ENCODE measurements at places on chromosomes 2 and 18.

DNA sequence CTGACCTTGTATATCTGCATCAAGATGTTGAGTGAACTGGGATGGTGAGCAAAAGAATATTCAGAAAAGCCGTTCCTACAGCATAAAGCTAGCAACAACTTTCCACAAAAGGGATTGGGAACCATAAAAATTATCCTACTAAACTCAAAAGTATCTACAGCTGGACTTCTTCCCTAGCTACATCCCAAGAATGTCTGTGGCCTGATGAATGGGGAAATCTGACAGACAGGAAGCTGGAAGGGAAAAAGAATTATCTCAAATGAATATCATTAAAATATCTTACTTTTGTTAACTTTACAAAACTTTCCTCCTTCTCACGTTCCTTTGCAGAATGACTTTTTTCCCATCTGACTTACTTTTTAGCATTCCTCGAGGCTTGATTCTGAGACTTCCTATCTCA lies 150.9 kb downstream of the PDE11A start:
- no peak for DNase-seq

- DNase-seq = no peak
Observed at GRCh38 chr2:1940679-1941078, 196.4 kb upstream of the PXDN start.

GRCh38 chr18:22455425-22456115 lies 37.9 kb upstream of the CTAGE1 start:
- no peak for DNase-seq

DNA sequence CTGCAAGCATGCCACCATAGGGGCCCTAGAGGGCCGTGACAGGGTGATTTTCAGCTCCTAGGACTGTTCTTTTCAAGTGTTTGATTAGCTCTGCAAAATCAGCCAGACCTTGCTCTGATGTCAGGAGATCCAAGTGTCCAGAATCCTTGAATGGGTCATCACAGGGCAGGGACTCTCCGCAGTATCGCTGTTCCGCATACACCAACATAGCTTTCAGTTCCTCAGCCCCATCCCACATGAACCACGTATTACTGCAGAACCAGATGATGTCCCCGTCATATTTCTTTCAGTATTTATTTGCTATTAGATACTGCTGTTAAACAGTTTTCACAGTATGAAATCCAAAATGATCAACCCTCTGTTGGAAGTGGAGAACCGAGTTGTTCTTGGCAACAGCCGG lies 46.6 kb upstream of the RFX8 start:
- DNase-seq = no peak

GRCh38 chr2:116719836-116720235 lies 1094.7 kb upstream of the DDX18 start:
- no peak for DNase-seq

GRCh38 chr18:46299465-46300008 lies 195.4 kb downstream of the HAUS1 start:
- no peak for DNase-seq

GRCh38 chr2:41622301-41622700 lies 425.5 kb upstream of the PKDCC start:
- DNase-seq = no peak
